NCI-H187 treated with DMSO at 0.1 percent for 48 hours (cell line): ENCODE measurements at places on chromosomes 7 and 10.
A peak's percentile ranks its signal among the peaks of the same experiment; 100 is the strongest.

DNA sequence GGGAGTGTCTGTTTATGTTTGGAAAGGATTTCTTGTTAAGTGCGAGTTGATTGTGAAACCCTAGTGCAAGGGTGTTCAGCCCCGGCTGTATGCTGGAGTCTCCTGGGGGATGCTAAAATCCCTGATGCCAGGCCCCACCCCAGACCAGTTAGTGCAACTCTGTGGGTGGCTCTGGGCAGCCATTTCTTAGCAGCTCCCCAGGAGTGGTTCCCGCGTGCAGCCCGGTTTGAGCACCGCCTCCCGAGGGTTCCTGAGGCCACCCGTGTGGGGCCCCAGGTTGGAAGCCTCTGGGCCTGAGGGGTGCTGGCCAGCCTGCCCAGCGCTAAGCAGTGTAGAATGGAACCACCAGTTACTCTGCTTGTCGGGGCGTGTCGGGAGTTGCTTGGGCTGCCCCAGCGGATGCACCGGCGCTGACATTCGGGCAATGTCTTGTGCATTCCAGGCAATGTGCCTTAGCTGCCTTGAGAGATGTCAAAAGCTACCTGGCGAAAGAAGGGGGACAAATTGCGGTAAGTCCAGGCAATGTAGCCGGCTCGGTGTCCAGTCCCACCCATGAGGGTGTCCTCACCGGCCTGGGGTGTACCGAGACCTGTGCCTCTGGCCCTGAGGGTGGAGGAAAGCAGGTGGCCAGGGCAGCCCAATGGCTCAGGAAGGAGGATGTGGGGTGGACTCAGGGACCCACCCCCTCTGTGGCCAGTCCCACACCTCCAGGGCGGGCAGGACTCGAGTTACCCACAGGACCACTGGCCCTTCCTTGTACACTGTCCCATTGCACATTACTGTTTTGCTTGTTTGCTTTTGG, 13.2 kb downstream of the PFKFB3 start:
- no peak for DNase-seq

- no peak for DNase-seq
Measured at GRCh38 chr10:22690614-22691431, 23.6 kb downstream of the PIP4K2A start.

DNA sequence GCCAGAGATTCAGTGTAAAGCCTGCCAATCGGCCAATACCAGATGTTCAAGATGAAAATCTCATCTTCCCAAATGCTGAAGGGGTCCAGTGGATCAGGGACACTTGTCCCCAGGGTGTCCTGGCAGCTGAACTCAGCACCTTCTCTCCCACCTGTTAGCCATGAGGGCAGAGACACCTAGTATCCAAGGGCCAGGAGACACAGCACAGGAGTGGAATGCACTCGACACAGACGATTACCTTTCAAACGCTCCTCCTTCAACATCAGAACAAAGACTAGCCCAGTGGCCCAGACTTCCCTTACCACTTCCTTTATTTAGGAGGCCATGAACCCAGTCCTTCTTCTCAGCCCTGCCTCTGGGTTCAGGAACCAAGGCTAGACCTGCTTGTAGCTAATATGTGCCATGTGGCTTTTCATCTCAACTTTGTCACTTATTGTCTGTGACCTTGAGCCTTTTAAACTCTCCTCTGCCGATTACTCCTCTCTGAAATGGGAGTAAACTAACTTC, 180.3 kb upstream of the PLXNA4 start:
- DNase-seq = peak; percentile 16

DNA sequence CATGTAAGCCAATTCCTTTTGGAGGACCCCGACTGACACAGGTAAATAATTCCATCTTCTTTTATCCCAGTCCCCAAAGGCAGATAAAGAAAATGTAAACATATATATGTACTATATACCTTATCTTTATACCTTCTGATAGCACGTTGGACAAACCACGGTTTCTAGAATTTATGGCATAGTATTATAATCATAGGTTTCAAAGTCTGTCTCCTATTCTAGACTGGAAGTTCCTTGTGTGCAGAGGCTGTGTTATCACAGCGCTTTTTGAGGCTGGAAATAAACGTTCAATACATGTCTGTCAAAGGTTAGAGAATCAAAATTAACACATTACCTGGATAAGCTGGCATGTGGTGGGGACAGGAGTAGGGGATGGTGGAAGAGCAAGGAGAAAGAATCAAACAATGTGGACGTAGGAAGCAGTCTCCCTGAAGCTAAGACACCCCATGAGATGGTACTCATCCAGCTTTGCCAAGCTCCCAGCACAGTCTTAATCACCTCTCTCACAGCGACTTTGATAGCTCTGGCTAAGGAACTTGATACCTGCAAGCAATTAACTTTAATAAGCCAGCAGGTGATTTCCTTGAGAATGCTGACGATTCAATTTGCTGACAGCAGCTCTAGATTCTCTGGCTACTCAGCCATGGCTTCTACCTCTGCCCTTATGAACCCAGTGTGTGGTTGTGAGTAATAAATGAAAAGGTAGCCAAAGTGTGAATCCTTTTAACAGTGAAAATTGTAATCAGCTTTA, 208.4 kb upstream of the LRRTM3 start:
- no peak for DNase-seq

GRCh38 chr10:131573707-131574106, 262.2 kb upstream of the TCERG1L start:
- DNase-seq = no peak

DNA sequence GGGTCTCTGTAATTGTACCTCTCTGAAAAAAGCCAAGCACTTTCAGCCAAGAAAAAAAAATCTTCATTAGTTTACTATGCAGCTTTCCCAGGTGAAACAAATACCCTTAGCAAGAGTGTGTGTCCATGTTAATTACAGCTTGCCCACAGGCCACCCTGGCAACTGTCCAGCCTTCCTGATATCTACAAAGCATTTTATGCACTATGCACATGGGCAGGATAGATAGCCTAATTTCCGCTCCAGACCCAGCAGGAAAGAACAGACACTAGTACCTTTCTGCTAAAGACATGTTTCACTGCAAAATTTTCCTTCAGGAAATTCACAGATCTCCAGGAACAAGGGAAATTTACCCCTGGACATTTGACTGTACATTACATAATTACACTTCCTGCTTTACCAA, 24.4 kb downstream of the CACNA2D1 start:
- no peak for DNase-seq
